ENCODE measurements at places on chromosomes 12 and 14. TPM values are rescaled to one million over a fixed set of nuclear protein-coding genes. Genes with fewer than 3 reads are reported as not detected.

Gene LRFN5
- 0.37 TPM for total RNA-seq

Gene PCED1B
- 2.1 TPM for total RNA-seq

GRCh38 chr12:10802587-10802986, at the start of gene TAS2R7:
TAS2R7 (minus strand) TSS chr12:10802627; CDS start chr12:10802570, 57 bp downstream.
- no peaks in the 10 kb centered on the region for H3K27me3 ChIP-seq
- no peak for DNase-seq
- H3K4me1 ChIP-seq: no peaks in the 10 kb centered on the region
- no peaks in the 10 kb centered on the region for H3K36me3 ChIP-seq

Gene XPOT
- 29.8 TPM for total RNA-seq

- no peak overlapping the region for H3K4me3 ChIP-seq
- H3K27ac ChIP-seq: no peak overlapping the region
- peaks cover 2% of the 10 kb centered on the region for H3K4me1 ChIP-seq
- H3K36me3 ChIP-seq: no peaks in the 10 kb centered on the region
Measured at GRCh38 chr14:96158735-96159134, 45.9 kb upstream of the BDKRB2 start.

- no peaks in the 10 kb centered on the region for H3K27me3 ChIP-seq
- DNase-seq: no peak
- no peaks in the 10 kb centered on the region for H3K36me3 ChIP-seq
- no peak overlapping the region for H3K4me3 ChIP-seq
- H3K27ac ChIP-seq: no peak overlapping the region
- no peaks in the 10 kb centered on the region for H3K4me1 ChIP-seq
Measured at GRCh38 chr14:59221568-59221967, 33.1 kb downstream of the DAAM1 start.

DNA sequence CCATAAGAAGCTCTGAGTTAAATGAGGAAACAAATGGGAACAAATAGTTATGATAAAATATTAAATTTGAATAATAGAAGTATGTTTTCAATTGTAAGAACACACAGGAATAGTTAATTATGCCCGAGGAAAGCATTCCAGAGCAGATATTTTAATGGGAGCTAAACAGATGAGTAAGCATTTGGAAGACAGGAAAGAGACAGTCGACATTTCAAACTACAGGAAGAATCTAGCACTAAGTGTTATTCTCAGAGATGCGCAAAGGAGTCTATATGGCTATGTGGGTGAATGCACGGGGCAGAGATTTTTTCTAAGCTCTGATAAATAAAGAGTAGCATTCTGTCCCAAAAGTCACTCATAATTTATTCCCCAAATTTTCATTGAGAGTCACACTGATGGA, 64.5 kb upstream of the SSTR1 start:
- H3K36me3 ChIP-seq: no peaks in the 10 kb centered on the region
- no peaks in the 10 kb centered on the region for H3K4me1 ChIP-seq
- no peak overlapping the region for H3K4me3 ChIP-seq
- no peak overlapping the region for H3K27ac ChIP-seq

Gene SERPINA9
- total RNA-seq: not detected

DNA sequence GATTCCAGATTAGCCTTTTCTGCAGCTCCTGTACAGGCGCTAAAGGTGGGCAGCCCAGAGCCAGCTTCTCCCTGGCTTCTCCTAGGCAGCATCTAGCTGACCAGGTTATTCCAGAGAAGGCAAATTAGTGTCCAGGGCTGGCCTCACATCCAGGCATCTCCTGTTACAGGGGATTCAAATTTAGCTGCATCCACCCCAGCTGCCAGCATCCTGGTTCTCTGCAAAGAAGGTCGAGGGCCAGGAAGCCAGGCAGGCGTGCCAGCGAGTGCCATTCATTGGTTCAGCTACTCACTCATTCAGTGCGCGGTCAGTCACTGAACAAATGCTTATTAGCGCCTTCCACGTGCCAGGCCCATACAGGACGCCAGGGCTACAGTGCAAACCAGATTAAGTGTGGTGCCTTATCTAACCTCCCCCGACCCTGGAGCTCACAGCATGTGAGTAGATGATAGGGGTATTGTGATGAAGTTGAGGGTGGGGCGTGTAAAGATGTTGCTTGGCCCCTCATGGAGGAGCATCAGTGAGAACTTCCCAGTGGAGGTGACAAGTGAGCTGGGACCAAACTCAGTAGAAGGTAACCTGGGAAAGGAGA, 15.7 kb upstream of the FAM222A start:
- no peak overlapping the region for H3K4me3 ChIP-seq
- no peak for DNase-seq
- no peak overlapping the region for H3K27ac ChIP-seq
- no peaks in the 10 kb centered on the region for H3K4me1 ChIP-seq

DNA sequence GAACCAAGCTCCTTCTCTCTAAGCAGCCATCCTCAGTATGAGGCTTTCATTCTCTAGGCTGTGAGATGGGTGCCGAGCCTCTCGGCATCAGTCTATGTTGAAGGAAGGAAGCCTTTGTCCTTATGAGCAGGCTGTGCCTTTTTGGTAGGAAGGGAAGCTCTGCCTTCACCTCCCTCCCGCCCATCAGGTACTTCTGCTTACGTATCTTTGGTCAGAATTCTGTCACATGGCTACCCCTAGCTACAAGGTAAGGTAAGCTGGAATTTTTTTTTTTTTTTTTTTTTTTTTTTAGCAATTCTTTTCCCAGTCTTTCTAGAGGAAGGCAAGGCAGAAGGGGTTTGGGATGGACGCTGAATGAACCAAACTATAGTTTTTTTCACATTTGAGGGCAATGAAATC, 16.9 kb downstream of the BATF start:
- no peak overlapping the region for H3K27ac ChIP-seq
- no peak for DNase-seq
- no peaks in the 10 kb centered on the region for H3K4me1 ChIP-seq
- H3K4me3 ChIP-seq: no peak overlapping the region

- peaks cover 24% of the 10 kb centered on the region for H3K4me1 ChIP-seq
- peaks cover 5% of the 10 kb centered on the region for H3K27me3 ChIP-seq
- peak overlapping the region; percentile 75 for H3K4me3 ChIP-seq
- H3K36me3 ChIP-seq: no peaks in the 10 kb centered on the region
- peak; percentile 85 for DNase-seq
Measured at GRCh38 chr14:105093431-105094192, 28.4 kb upstream of the GPR132 start.

DNA sequence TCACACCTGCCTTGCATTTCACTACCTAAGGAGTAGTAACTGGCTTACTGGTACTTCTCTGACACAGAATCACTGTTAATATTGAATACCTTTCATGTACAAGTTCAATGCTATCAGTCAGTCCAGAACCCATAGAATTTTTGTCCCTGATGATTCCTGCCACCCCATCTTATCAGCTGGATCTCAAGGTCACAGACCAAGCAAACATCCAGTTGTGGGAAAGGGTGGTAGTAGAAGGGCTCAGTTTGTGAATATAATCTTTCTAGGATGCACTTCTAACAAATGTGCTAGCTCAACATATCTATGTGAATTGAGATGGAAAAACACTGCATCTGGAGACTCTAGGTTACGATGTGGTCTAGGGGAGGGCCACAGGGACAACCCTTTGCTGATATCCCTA, 14.1 kb downstream of the PPP1CC start:
- peaks cover 8% of the 10 kb centered on the region for H3K36me3 ChIP-seq
- H3K27ac ChIP-seq: no peak overlapping the region
- H3K27me3 ChIP-seq: no peaks in the 10 kb centered on the region
- peaks cover under 1% of the 10 kb centered on the region for H3K4me1 ChIP-seq
- no peak for DNase-seq
- H3K4me3 ChIP-seq: no peak overlapping the region

Gene DDN
- 0.21 TPM for total RNA-seq

DNA sequence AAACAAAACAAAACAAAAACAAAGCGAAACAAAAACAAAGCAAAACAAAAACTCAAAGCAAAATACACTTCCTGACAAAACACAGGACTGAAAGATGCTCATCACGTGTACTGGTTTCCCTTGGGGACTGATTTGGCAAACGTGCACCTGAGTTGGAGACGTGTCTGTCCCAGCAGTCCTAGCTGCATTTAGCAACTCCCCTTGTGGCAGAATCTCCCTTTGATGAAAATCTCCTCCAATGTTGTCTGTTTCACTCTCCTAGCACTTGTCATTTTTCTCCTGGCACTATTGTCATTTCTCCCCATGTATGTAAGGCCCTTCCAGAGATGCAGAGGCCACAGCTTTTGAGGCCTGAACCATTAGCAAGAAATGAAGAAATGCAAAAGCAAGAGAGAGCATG, 6.8 kb upstream of the SLC24A4 start:
- H3K4me3 ChIP-seq: no peak overlapping the region
- no peaks in the 10 kb centered on the region for H3K4me1 ChIP-seq
- no peaks in the 10 kb centered on the region for H3K36me3 ChIP-seq
- H3K27ac ChIP-seq: no peak overlapping the region
- DNase-seq: no peak

- H3K36me3 ChIP-seq: no peaks in the 10 kb centered on the region
- no peaks in the 10 kb centered on the region for H3K27me3 ChIP-seq
- H3K27ac ChIP-seq: no peak overlapping the region
- DNase-seq: no peak
- peaks cover 4% of the 10 kb centered on the region for H3K4me1 ChIP-seq
Measured at GRCh38 chr14:93146119-93146518, 30.4 kb upstream of the ITPK1 start.

- no peaks in the 10 kb centered on the region for H3K4me1 ChIP-seq
- H3K27me3 ChIP-seq: no peaks in the 10 kb centered on the region
Measured at GRCh38 chr14:64119500-64119899, 174.7 kb downstream of the ESR2 start.

- no peak overlapping the region for H3K27ac ChIP-seq
- no peaks in the 10 kb centered on the region for H3K4me1 ChIP-seq
- no peaks in the 10 kb centered on the region for H3K36me3 ChIP-seq
- H3K27me3 ChIP-seq: no peaks in the 10 kb centered on the region
- no peak overlapping the region for H3K4me3 ChIP-seq
Measured at GRCh38 chr14:68741477-68741791, 51.4 kb downstream of the ZFP36L1 start.

Gene GPR137C
- 0.79 TPM for total RNA-seq

DNA sequence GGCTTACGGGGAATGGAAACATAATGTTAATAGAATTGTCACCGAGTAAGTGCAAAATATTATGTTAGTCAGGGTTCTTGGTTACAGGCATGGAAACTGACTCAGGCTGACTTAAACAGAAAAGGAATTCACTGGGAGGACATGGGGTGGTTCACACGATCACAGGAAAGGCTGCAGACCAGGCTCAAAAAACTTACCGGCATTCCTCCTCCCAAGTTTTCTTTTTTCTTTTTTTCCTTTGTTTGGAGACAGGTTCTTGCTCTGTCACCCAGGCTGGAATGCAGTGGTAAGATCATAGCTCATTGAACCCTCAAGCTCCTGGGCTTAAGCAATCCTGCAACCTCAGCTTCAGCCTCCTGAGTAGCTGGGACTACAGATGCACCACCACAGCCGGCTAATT, 11.9 kb upstream of the UBE2N start:
- H3K27me3 ChIP-seq: no peaks in the 10 kb centered on the region
- no peak overlapping the region for H3K4me3 ChIP-seq
- DNase-seq: no peak
- H3K4me1 ChIP-seq: no peaks in the 10 kb centered on the region
- H3K36me3 ChIP-seq: no peaks in the 10 kb centered on the region
- no peak overlapping the region for H3K27ac ChIP-seq

GRCh38 chr12:116533343-116534251, 25.6 kb upstream of the MAP1LC3B2 start:
- DNase-seq: peak; percentile 89
- H3K4me3 ChIP-seq: peak overlapping the region; percentile 44
- H3K36me3 ChIP-seq: no peaks in the 10 kb centered on the region
- H3K4me1 ChIP-seq: peaks cover 8% of the 10 kb centered on the region
- no peaks in the 10 kb centered on the region for H3K27me3 ChIP-seq

- H3K4me1 ChIP-seq: no peaks in the 10 kb centered on the region
- H3K4me3 ChIP-seq: no peak overlapping the region
- no peak overlapping the region for H3K27ac ChIP-seq
Measured at GRCh38 chr14:70987041-70987440, 79.8 kb downstream of the PCNX1 start.

Gene RTL1
- not detected for total RNA-seq

GRCh38 chr14:64723691-64724577, 19.7 kb downstream of the PLEKHG3 start:
- H3K27me3 ChIP-seq: no peaks in the 10 kb centered on the region
- H3K4me1 ChIP-seq: peaks cover 54% of the 10 kb centered on the region
- no peak for DNase-seq
- no peak overlapping the region for H3K4me3 ChIP-seq
- peak overlapping the region; percentile 76 for H3K27ac ChIP-seq

- DNase-seq: no peak
- no peaks in the 10 kb centered on the region for H3K4me1 ChIP-seq
- no peaks in the 10 kb centered on the region for H3K36me3 ChIP-seq
- H3K4me3 ChIP-seq: no peak overlapping the region
- no peak overlapping the region for H3K27ac ChIP-seq
Measured at GRCh38 chr14:56247495-56248200, 129.4 kb downstream of the PELI2 start.

- no peak overlapping the region for H3K27ac ChIP-seq
- no peak overlapping the region for H3K4me3 ChIP-seq
- no peaks in the 10 kb centered on the region for H3K27me3 ChIP-seq
- peaks cover 5% of the 10 kb centered on the region for H3K4me1 ChIP-seq
- no peaks in the 10 kb centered on the region for H3K36me3 ChIP-seq
Measured at GRCh38 chr14:61764342-61765122, 2.3 kb downstream of the SNAPC1 start.

- peak; percentile 76 for DNase-seq
- H3K27me3 ChIP-seq: no peaks in the 10 kb centered on the region
- H3K36me3 ChIP-seq: no peaks in the 10 kb centered on the region
- no peaks in the 10 kb centered on the region for H3K4me1 ChIP-seq
- H3K27ac ChIP-seq: no peak overlapping the region
- no peak overlapping the region for H3K4me3 ChIP-seq
Measured at GRCh38 chr12:116703214-116703795, 34.6 kb downstream of the SPRING1 start.

- no peak overlapping the region for H3K27ac ChIP-seq
- DNase-seq: no peak
- H3K27me3 ChIP-seq: no peaks in the 10 kb centered on the region
- H3K4me1 ChIP-seq: no peaks in the 10 kb centered on the region
- no peak overlapping the region for H3K4me3 ChIP-seq
Measured at GRCh38 chr14:22052795-22053194, 379.2 kb upstream of the OR4E1 start.

Gene TAS2R7
- not detected for total RNA-seq

GRCh38 chr12:87150969-87151662, 878.1 kb downstream of the C12orf50 start:
- no peaks in the 10 kb centered on the region for H3K4me1 ChIP-seq
- H3K4me3 ChIP-seq: no peak overlapping the region
- no peak overlapping the region for H3K27ac ChIP-seq
- H3K36me3 ChIP-seq: no peaks in the 10 kb centered on the region
- DNase-seq: no peak

Gene NKX2-1
- total RNA-seq: not detected

- H3K27ac ChIP-seq: no peak overlapping the region
- no peak for DNase-seq
- no peaks in the 10 kb centered on the region for H3K27me3 ChIP-seq
- no peak overlapping the region for H3K4me3 ChIP-seq
- no peaks in the 10 kb centered on the region for H3K4me1 ChIP-seq
- H3K36me3 ChIP-seq: no peaks in the 10 kb centered on the region
Measured at GRCh38 chr12:89920866-89921265, 212.2 kb upstream of the ATP2B1 start.

Data from colonic mucosa (tissue), 4 donors.